Naive thymus-derived CD4-positive, alpha-beta T cell (primary cell): ENCODE measurements at places on chromosomes 3 and 15. TPM values are rescaled to one million over a fixed set of nuclear protein-coding genes. Genes with fewer than 3 reads are reported as not detected.

DNA sequence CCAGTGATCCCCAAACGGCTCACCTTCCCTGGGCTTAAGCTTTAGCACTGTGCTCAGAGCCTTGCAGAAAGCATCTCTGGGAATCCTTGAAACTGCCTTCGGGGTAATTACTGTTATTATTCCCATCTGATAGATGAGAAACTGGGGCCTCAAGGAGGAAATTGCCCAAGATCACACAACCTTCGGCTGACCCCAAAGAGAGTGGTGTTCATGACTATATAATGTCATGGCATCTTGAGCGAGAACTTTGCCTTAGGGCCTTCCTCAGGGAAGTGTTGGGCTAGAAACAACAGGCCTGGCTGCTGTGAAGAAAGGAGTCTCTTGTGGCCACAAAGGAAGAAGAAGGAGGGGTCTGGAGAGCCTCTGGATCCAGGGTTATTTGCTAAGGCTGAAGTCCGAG is 388.7 kb upstream of the CFAP20DC start:
- no peaks in the 10 kb centered on the region for H3K36me3 ChIP-seq
- H3K27me3 ChIP-seq: no peaks in the 10 kb centered on the region
- no peak overlapping the region for H3K4me3 ChIP-seq
- H3K27ac ChIP-seq: no peak overlapping the region
- no peaks in the 10 kb centered on the region for H3K4me1 ChIP-seq
- no peak for DNase-seq

DNA sequence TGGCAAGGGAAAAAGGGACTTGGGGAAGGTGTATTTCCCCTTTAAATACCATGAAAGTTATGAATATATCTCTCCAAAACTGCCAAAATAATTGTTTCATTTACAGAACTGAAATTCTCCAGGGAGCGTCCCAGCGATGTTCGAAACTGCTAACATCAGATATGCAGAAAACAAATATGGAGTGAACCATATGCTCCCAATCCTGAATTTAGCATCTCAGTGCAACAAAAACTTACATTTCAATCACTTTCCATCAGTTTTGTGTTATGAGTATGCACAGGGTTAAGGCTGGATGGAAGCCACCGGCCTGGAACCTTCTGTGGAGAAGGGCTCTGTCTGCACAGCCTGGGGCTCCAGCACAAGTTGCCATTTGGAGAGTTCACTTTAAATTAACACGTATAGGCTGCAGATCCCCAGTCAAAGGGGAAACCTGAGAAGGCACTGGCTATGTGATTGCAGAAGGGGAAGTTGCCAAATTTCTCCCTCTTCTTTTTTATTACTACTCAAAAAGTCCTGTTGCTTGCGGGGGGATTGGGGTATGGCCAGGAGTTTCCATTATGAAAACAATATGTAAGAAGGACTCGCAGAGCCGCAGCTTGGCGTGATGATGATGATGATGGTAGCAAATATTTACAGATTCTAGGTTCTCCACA is 56.9 kb upstream of the FOXP1 start:
- H3K27me3 ChIP-seq: no peaks in the 10 kb centered on the region
- no peak overlapping the region for H3K27ac ChIP-seq
- H3K4me1 ChIP-seq: no peaks in the 10 kb centered on the region
- no peaks in the 10 kb centered on the region for H3K36me3 ChIP-seq
- H3K4me3 ChIP-seq: no peak overlapping the region

GRCh38 chr3:6112546-6112945 is 748.4 kb upstream of the GRM7 start:
- no peak overlapping the region for H3K27ac ChIP-seq
- H3K36me3 ChIP-seq: no peaks in the 10 kb centered on the region
- no peak overlapping the region for H3K4me3 ChIP-seq
- no peaks in the 10 kb centered on the region for H3K4me1 ChIP-seq
- no peak for DNase-seq

DNA sequence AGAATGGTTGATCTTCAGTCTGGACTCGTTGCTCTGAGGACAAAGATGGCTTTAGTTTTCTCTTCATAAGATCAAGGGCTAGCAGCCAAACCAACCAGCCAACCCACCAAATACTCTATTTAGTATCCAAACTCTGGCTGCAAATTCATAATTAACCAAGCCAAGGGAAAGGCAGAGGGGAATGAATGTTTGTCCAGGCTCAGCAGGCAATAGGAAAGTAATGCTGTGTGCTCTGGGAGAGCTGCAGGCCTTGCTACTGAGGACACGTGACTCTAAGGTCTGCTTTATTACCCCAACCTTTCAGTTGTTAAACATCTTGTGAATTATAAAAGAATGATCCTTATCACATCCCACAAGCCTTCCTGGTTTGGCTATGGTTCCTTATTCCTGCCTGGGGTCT is 52.3 kb upstream of the GALNT15 start:
- H3K27ac ChIP-seq: no peak overlapping the region
- H3K27me3 ChIP-seq: no peaks in the 10 kb centered on the region
- H3K4me3 ChIP-seq: no peak overlapping the region
- no peak for DNase-seq
- H3K36me3 ChIP-seq: no peaks in the 10 kb centered on the region

RTP1 gene
- total RNA-seq: not detected

- H3K27me3 ChIP-seq: no peaks in the 10 kb centered on the region
- H3K36me3 ChIP-seq: no peaks in the 10 kb centered on the region
- H3K4me3 ChIP-seq: no peak overlapping the region
Observed at GRCh38 chr15:38059665-38060064, 125.2 kb downstream of the TMCO5A start.

DNA sequence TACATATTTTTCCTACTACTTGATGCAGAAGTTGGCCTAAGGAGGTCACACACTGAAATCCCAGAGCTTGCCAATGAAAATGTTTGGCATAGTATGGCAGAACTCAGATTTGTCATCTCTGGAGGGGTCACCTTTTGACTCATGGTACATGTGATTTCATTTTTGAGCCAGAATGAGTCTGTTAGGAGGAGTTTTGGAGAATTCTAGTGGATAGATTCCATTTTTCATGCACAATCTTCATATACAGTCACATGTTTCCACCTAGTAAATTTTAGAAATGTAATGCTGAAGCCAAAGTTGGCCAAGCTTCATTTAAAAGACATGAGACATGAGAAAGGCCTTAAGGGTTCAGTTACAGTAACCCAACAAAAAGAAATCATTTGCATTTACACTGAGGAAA is 97.8 kb upstream of the IGSF10 start:
- H3K4me1 ChIP-seq: no peaks in the 10 kb centered on the region
- H3K4me3 ChIP-seq: no peak overlapping the region
- H3K36me3 ChIP-seq: no peaks in the 10 kb centered on the region
- no peak overlapping the region for H3K27ac ChIP-seq

B3GALNT1 gene
- total RNA-seq: 6.8 and 8.1 TPM in 2 replicates

DNA sequence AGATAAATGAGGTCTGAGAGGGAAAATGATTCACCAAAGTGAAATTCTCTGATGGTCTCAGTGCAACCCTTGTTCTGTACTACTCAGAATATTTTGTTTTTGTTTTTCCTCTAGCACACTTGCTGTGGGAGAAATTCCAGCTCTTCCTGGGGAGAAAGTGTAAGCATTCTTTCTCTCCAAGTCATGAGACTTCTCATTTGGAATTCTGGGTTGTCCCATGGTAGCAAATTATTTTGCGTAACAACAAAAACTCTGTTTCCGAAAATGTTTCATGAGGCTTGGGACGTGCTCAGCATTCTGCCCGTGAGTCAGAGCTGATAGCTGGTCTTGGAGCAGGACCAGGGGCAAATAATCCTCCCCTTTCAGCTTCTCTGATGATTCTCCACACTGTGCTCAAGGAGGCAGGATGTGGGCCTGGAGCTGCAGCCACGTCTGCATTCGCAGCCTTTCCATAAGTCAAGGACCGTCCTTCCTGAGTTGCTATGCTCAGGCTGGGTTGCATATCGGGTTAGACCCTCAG is 70.3 kb downstream of the SENP2 start:
- no peak overlapping the region for H3K27ac ChIP-seq
- no peaks in the 10 kb centered on the region for H3K27me3 ChIP-seq
- H3K36me3 ChIP-seq: no peaks in the 10 kb centered on the region
- no peak overlapping the region for H3K4me3 ChIP-seq
- H3K4me1 ChIP-seq: no peaks in the 10 kb centered on the region

GRCh38 chr3:114880078-114880477 is 267.0 kb downstream of the ZBTB20 start:
- no peak overlapping the region for H3K27ac ChIP-seq
- no peaks in the 10 kb centered on the region for H3K36me3 ChIP-seq
- no peak for DNase-seq
- H3K4me3 ChIP-seq: no peak overlapping the region

DNA sequence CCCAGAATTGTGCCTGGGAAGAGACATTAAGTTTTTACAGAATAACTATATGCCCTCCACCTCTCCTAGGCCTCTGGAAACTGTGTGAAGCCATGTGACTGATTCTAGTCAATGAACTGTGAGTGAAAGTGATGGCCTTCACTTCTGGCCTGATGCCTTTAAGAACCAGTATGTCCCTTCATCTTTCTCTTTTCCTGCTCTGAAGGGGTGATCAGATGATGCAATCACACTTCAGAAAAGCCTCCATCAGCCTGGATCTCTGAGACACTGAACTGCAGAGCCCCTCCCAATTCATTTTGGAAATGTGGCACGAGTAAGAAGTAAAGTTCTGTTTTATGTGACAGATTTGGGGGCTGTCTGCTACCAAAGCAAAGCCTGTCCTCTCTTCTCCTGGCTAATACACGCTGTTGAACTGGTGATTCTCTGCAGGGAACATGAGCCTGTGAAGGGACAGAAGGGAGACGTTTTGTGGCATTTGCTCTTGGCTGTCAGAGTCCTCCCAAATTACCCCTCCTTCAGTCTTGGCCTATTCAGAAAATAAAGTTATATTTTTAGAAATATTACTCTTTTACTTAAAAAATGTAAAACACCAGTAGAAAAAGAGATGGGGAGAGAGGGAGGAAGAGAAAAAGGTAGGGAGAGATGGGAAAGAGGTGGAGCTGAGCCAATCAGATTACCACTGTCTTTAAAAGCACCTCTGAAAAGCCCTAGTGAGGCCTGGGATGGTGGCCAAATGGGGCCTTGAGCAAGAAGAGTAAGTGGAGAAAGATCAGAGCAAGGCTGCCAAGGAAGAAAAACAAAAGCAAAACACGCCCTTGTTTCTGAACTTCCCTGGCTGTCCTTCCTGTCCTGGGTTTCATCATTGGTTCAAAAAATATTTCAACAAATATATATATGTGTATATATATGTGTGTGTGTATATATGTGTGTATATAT is 40.9 kb upstream of the RYK start:
- no peak overlapping the region for H3K27ac ChIP-seq
- no peak for DNase-seq
- peaks cover 15% of the 10 kb centered on the region for H3K4me1 ChIP-seq
- H3K36me3 ChIP-seq: no peaks in the 10 kb centered on the region
- no peaks in the 10 kb centered on the region for H3K27me3 ChIP-seq

DNA sequence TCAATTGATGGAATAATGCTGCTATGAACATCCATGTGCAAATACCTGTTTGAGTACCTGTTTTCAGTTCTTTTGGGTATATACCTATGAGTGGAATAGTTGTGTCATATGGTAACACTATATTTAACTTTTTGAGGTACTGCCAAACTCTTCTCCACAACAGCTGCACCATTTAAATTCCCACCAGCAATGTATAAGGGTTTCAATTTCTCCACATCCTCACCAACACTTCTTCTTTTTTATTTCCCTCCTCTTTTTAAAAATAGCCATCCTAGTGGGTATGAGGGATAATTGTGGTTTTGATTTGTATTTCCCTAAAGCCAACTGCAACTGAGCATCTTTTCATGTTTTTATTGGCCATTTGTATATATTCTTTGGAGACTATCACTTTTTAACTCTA is 31.3 kb upstream of the ARHGEF3 start:
- H3K4me1 ChIP-seq: no peaks in the 10 kb centered on the region
- H3K36me3 ChIP-seq: no peaks in the 10 kb centered on the region
- no peak overlapping the region for H3K4me3 ChIP-seq
- no peak overlapping the region for H3K27ac ChIP-seq

DNA sequence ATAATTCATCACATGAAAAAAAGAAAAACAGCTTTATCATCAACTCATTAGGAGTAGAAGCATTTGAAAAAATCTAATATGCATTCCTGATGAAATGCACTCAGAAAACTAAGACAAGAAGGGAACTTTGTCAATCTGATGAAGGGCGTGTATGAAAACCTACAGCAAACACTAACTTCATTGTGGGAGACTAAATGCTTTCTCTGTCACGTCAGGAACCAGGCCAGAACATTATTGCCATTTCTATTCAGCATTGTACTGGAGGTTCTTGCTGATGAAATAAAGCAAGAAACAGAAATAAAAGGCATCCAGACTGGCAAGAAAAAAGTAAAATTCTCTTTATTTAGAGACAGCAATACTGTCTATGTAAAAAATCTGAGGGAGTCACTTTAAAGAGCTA is 235.2 kb downstream of the GABRB3 start:
- no peak overlapping the region for H3K27ac ChIP-seq
- H3K27me3 ChIP-seq: no peaks in the 10 kb centered on the region
- no peaks in the 10 kb centered on the region for H3K4me1 ChIP-seq
- H3K36me3 ChIP-seq: no peaks in the 10 kb centered on the region
- DNase-seq: no peak
- H3K4me3 ChIP-seq: no peak overlapping the region

DNA sequence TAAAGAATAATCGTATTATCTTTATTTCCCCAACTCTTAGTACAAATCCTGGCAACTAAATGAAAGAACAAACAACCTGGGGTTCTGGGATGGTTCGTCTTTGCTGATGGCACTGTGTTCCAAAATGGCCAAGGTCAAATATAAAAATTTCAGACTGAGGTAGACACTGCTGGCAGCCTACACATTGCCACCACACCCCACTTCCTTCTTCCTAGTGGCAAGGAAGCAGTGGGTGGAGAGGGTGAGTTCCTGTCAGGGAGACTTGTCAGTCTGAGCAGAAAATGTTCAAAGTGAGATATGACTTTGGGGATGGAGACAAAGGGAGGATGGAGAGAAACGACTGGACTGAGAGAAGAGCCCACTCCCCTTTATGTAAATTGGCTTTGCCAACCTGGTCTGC is 69.6 kb downstream of the LMCD1 start:
- no peaks in the 10 kb centered on the region for H3K27me3 ChIP-seq
- H3K4me3 ChIP-seq: no peak overlapping the region
- H3K4me1 ChIP-seq: no peaks in the 10 kb centered on the region
- H3K36me3 ChIP-seq: no peaks in the 10 kb centered on the region

GRCh38 chr15:80379693-80380092 is 24.5 kb upstream of the ARNT2 start:
- no peaks in the 10 kb centered on the region for H3K36me3 ChIP-seq
- no peaks in the 10 kb centered on the region for H3K4me1 ChIP-seq
- no peak for DNase-seq
- H3K4me3 ChIP-seq: no peak overlapping the region
- no peaks in the 10 kb centered on the region for H3K27me3 ChIP-seq
- H3K27ac ChIP-seq: no peak overlapping the region

PEX11A gene
- 2.0 TPM for total RNA-seq
